ENCODE measurements at places on chromosomes 13 and 19.

DNA sequence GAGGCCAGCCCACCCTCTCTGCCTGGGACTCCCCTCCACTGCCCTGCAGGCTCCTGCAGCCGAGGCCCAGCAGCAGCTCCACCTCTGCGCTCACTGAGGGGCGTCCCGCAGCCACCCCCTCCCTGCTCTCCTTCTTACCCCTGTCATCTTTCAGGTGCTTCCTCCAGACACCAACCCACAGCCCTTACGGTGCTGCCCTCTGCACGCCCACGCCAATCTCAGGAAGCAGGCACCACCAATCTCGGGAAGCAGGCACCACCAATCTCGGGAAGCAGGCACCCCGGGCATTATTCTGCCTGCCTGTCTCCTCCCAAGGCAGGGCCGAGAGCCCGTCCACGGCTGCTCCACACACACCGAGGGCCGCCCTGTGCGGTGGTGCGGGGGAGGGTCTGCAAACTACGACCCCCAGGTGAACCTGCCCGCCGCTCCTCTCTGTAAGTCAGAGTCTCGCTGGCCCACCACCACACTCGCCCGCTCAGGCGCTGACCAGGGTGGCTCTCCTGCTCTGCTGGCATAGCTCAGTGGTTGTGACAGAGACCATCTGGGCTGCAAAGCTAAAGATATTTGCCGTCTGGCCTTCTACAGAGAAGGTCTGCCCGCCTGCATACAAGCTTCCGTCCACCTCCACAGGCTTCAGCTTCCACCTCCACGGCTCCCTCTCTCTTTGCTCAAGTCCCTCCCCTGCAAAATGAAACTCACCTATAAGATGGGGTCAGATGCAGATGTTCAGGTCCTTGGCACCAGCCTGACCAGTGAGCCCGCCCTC, 2.9 kb downstream of the LSM7 start:
- no peak for DNase-seq

GRCh38 chr19:35436477-35437405, 11.3 kb upstream of the FFAR2 start:
- DNase-seq: peak; percentile 33

DNA sequence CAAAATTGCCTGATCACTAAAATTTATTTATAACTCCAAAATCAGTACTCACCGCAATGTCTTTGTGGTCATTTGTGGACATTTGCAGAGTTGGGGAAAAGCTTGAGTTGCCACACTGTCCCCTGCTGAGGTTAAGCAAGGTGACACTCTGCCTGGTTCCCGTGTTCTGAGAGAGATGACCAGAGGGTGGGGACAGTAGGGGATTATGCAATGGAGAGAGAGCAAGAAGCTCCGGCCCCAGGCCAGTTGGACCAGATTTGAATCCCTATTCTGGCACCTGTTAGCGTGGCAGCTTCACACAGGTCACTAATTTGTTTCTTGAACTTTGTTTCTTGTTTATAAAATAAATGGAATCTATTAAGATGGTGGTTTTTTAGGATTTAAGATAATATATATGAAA, 17.8 kb downstream of the ERCC5 start:
- DNase-seq: no peak

- peak; percentile 26 for DNase-seq
These were observed 10.2 kb downstream of the PPP1R37 start for GRCh38 chr19:45103156-45103507.

GRCh38 chr13:59771272-59771671, 392.5 kb downstream of the DIAPH3 start:
- peak; percentile 15 for DNase-seq

GRCh38 chr19:8194528-8195267, 14.5 kb upstream of the CERS4 start:
- DNase-seq: no peak

DNA sequence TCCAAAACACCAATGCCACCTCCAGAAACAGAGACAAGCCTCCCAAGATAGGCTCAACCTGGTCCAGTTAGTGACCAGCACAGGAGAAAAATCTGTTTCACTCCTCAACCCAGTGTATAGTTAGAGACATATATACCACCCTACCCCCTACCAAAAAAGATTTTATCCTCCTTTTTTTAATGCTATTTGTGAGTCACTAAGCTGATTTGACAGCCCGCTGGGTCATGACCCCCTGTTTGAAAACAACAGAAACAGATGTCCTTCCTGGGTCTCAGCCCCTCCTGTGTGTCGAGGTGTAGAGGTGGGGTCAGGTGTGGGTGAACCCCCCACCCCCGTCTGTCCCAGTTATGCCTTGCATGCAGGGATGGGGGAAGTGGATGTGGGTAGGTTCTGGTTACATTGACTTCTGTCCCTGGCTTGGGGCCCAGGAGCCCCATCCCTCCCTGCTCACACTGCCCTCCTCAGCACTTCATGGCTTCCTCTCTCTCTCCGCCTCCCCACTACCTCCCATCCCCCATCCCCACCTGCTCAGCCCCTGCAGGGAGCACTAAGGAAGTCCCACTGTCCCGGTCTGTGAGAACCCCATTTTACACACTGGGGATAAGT, 14.0 kb upstream of the TOMM40 start:
- DNase-seq: no peak

- no peak for DNase-seq
These were observed 5.6 kb downstream of the PCID2 start for GRCh38 chr13:113202912-113203311.

- no peak for DNase-seq
These were observed 883 bp downstream of the NPHS1 start for GRCh38 chr19:35851213-35852028.

- no peak for DNase-seq
These were observed 158.1 kb downstream of the IRS2 start for GRCh38 chr13:109628251-109628699.

DNA sequence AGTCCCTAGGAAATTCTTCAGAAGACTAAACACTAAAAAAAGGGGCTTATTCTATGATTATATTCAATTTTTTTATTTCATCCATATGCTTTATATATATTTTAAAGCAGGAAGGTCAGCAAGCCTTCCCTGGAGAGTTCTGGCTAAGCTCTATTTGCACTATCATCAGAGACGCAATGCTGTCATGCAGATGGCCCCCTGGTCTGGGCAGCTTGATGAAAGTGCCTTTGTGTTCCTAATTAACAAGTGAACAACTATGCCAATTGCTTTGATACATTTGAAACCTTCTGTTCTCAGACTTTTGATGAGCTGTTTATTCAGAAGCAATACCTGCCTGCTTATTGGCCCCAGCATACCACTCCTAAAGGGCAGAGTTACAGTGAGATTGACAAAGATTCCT, 1344.6 kb downstream of the OLFM4 start:
- peak; percentile 80 for DNase-seq

GRCh38 chr13:47291107-47291656, 394.3 kb upstream of the HTR2A start:
- DNase-seq: no peak

DNA sequence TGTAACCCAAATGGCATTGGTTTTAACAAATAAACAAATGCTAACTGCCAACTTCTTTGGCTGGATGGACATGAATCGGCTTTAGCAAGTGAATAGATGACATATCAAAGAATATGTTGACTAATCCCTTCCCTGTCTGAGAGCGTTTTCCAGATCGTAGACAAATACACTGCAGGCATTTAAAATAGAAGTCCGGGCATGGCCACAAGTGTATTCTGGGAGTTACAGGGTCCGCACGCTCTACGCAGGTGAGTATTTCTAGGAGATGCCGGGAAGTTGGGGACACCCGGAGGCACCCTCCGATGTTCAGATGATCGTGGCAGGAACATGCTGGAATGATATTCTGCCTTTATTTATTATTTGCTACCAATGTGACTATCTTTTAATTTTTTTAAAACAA, 53.2 kb upstream of the ZNF536 start:
- DNase-seq: no peak

DNA sequence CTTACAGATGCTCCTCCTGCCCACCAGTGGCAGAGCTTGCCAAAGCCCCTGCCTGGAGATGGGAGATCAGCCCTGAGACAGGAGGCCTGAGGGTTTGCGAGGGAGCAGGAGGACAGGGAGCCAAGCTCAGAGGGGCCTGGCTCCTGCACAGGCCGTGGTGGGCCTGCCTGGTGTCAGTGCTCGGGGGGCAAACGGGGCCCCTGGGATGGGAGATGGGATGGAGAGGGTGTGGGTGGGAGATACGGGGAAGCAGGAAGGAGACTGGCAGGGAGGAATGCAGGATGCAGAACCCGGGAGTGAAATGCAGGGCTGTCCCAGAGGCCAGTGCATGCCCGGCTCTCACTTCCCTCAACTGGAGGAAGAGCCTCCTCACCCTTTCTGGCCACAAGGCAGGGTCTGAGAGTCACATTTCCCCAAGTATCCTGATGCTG, 19.9 kb downstream of the ELAVL1 start:
- DNase-seq: no peak

All from NCI-H1694 treated with DMSO at 0.1 percent for 48 hours (cell line).